AG04449 (cell line): ENCODE measurements at places on chromosomes 16 and 17.

DNA sequence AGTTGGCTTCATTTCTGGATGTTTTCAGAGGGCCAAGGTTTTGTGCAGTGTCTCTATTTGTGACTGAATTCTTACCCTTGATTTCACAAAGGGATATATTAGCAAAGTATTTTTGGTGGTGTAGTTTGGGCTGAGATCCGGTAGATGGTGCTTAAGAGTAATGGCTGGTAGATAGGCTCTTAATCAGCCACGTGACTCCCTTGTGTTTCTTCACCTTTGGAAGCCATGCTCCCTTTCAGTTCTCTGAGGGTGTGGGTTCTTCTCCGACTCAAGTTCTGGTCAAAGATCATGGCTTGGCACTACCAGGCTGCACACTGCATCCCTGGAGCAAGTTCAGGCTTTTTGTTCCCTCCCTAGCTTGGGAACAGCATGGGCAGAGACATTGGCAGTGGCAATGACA is 887.3 kb downstream of the CDH8 start:
- DNase-seq, result no peak

DNA sequence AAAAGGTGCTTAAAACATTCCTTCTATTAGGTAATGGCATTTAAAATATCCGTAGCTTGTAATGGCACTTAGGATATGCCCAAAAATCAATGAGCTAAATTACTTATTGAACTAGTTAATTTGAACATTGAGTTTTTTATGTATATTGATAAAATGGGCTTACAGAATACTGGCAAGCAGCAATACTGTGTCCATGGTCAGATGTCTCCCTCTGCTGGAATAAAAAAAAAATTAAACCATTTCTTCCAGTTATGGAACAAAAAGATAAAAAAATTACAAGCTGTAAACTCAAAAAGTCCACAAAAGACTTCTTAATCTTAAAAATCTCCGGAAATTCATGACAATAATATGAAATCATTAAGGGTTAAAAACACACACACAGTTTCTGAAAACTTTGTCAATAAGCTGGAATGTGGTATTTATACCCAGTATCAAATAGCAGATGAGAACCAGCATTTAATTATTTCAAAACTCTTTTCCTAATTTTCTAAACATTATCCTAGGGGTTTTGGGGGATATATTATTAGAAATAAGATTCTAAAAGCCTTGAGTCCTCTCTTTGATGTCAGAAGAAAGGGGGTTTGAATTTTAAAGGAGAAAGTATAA is 21.5 kb upstream of the PSMD7 start:
- no peak for DNase-seq

GRCh38 chr17:40122999-40123810 is 1.4 kb downstream of the MSL1 start:
- DNase-seq, result no peak

DNA sequence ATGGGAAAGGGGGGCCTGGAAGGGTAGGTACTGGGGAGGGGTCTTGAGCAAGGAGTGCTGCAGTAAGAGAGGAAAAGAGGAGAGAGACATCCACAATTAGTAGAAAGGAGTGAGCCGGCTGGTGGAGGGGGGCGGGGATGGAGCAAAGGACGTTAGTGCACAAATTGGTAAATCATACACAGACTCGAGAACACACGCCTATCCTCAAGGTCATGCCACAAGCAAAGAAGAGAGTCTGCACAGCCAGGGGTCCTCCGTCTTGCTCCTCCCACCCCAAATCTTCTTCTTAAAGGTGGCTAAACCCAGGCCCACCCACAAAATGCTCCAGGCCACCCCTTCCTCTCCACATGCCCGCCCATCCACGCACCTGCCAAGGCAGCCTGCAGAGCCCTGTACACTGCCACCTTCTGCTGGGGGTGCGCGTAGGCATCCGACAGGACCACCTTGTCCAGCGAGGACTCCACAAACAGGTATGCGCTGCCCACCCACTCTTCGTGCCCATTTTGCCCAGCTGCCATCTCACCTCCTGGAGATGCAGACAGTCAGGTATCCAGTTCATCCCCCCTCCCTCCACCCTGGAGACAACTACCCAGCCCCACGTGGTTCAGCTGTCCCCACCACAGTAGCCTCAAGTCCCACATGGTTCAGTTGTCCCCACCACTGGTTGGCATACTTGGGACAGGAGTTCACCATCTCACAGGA is 3.4 kb downstream of the TRADD start:
- no peak for DNase-seq

DNA sequence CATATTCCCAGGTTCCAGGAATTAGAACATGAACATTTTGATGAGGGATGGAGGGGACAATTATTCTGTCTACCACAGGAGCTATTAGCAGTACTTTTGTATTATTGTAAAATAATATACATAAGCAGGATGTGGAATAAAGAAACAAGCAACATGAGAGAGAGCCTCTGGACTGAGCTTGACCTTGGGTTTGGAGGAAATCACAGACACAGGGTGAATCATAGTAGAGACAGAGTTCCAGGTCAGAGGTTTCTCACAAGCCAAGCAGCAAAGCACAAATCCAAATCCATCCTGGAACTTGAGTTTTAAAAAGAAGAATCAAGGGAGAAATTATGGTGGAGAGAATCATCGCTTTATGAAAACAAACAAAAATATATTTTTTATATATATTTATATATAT is 5.1 kb downstream of the KRT31 start:
- DNase-seq, result no peak

- DNase-seq, result peak; percentile 55
These were observed 26.3 kb upstream of the HS3ST2 start for GRCh38 chr16:22787466-22788192.

DNA sequence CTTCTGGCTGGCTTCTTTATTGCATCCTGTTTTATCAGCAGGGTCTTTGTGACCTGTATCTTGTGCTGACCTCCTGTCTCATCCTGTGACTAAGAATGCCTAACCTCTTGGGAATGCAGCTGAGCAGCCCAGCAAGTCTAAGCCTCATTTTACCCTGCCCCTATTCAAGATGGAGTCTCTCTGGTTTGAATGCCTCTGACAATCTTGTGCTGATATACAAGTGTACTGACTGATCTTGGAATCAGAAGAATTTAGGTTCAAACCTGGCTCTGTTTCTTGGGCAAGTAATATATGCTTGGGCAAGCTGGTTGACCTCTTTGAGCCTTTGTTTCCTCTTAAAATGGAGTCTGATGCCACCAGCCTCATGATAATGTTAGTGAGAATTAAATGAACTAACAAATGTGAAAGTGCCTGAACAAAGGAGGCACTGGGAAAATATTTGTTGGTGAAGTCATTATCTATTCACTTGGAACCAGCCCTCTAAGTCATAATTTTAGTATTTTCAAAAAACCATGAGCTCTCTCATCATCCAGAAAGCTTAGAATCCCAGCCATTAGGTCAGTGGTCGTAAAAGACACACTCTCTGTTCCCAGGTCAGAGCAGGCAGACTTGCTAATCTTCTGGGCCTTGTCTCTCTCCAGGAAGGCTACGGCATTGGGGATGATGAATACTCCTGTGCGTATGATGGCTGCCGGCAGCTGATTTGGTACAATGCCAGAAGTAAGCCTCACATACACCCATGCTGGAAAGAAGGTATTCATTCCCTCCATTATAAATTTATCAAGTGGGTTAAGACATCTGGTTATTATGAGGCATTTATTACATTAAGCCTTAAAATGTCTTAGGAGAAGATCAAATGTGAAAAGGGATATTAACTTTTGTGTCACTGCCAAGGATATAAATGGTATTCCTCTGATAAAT is 18.1 kb upstream of the ARL2BP start:
- DNase-seq, result no peak

- DNase-seq, result no peak
These were observed 37.2 kb downstream of the CCDC182 start for GRCh38 chr17:57707892-57708291.

DNA sequence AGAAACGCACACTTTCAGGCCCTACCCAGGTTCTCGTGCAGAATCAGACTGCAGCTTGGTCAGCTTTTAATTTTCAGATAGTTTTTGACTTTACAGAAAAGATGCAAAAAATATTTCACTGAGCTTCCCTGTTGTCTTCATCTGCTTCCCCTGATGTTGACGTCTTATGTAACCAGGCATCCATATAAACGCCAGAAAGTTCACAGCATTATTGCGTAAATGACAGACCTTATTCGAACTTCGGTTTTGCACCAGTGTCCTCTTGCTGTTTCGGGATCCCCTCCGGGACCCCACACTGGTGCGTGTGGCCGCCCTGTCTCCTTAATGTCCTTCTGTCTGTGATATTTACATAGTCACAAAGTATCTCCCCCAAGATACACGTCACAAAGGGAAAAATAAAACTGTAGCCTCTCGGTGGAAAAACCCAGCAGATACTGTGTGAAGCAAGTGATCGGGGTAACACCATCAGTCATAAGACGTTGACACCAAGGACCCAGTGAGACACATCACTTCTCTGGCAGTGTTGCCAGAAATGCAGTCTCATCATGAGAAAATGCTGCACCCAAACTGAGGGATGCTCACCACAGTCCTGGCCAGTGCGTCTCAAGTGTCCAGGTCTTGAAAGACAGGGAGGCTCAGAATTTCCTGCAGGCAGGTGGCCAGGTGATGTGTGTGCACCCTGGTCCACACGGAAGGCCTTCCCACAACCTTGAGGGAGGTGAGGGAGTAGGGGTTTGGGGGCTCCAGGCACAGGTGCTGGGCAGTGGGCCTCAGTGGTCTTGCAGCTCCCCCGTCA is 4.3 kb downstream of the BANP start:
- DNase-seq, result no peak

DNA sequence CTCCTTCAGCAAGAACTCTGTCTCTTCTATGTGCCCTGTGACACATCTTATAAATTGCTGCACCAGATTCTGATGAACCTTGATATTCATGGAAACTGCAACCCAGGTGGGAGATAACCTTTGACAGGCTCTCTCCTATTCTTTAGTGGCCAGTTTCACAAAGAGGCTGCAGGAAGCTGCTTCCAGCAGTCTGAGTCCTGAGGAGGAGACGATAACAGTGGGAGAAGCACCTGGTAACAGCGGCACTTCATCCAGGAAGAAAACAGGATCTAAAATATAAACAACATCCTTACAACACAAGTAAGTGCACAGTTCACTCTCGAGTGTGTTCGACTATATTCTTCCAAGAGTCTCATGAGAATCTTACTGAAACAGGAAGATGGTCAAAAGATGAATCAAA is 180.1 kb downstream of the MAP2K6 start:
- DNase-seq, result no peak

DNA sequence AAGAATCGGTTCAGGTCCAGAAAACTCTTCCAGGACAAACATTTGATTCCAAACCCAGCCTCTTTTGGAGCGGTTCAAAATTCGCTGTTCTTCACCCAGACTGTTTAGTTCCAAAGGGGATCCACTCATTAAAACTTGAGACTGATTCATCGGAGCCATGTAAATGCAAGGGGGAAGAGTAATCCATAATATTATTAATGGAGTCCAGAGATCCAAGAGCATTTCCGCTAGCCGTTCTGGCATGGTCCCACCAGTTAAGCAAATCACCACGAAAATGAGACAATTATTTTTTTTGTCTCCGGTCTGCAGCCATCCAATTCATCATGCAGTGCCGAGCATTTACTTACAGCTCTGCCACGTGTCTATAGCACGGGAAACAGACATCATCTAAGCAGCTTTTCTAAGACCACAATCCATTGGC is 15.1 kb downstream of the CDH8 start:
- no peak for DNase-seq

GRCh38 chr16:59566446-59566845 is 832.3 kb upstream of the GOT2 start:
- no peak for DNase-seq
